ENCODE measurements at places on chromosomes 7 and 10. TPM values are rescaled to one million over a fixed set of nuclear protein-coding genes. Genes with fewer than 3 reads are reported as not detected.

GRCh38 chr10:111833251-111833650 lies 350.3 kb downstream of the GPAM start:
- no peak for DNase-seq

DNA sequence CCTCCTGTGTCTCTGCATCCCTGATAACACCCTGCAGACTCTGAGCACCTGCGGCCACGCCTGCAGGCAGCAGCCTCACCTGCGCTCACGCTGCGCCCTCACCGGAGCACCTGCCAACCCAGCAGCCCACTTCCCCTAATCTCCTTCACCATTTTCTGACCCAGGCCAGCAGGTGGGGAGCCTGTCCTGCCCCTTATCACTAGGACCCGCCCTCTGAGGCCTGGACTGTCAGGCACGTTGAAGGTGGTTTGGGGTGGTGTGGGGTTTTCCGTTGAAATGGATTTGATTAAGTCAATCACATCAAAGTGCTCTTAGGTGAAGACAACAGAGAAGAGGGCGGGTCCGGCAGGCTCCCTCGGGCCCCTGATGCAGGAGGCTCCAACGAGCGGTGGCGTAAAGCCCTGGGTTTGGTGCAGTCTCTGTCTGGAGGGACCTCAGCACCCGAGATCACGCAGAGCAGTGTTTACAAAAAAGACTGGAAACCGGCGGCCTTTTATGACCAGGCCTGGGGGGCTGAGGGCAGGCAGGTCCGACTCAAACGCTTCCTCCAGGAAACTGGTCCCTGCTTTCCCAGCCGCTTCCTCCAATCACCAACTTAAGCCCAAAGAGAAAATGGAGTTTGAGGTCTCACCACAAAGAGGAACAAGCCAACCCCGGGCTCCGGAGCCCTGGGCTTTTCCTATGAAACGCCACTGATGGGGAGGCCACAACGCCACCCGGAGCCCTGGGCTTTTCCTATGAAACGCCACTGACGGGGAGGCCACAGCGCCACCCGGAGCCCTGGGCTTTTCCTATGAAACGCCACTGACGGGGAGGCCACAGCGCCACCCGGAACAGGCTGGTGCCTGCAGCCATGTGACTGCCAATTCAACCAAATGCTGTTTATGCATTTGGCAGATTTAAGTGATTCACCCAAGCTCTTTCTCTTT lies 45.5 kb downstream of the DPYSL4 start:
- peak; percentile 61 for DNase-seq

DNA sequence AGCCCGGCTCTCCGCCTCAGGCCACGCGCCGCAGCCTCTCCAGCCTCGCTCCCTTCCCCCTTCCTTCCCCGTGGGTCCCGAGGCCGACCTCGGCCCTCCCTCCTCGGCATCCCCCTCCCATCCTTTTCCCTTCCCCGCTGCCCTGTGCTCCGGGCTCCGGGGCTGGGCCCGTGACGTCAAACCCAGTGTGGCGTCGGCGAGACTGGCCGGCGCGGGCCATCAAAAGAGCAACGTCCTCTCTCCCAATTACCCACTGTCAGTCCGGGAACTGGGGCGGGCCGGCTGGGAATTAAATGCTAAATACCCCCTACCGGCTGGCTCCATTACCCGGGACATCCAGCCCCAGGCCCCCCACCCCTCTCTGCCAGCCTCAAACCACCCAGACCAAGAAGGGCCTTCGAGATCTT lies 2.6 kb upstream of the GATA3 start:
- DNase-seq: peak; percentile 81

DNA sequence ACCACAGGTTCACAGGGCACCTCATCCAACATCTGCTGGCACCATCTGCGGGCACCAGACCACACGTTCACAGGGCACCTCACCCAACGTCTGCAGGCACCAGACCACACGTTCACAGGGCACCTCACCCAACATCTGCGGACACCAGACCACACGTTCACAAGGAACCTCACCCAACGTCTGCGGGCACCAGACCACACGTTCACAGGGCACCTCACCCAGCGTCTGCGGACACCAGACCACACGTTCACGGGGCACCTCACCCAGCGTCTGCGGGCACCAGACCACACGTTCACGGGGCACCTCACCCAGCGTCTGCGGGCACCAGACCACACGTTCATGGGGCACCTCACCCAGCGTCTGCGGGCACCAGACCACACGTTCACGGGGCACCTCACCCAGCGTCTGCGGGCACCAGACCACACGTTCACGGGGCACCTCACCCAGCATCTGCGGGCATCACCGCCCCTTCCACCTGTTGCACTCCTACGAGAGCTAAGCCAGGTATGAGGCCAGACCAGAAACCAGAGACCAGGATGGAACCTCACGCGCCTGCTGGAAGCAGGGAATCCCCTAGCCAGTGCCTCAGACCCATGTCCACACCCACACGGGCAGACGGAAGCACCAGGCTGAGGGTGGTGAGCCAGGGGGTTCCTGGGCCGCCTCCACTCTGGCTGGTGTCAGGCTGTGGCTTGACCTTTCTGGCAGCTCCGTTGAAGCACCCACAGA lies 182.8 kb downstream of the MAD1L1 start:
- DNase-seq: peak; percentile 73

DNA sequence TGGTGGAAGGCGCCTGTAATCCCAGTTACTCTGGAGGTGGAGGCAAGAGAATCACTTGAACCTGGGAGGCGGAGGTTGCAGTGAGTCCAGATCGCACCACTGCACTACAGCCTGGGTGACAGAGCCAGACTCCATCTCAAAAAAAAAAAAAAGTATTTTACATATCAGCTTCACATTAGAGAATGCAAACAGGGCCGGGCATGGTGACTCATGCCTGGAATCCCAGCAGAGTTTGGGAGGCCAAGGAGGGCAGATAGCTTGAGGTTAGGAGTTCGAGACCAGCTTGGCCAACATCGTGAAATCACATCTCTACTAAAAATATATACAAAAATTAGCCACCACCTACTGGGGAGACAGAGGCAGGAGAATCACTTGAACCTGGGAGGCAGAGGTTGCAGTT lies 31.6 kb downstream of the USP54 start:
- no peak for DNase-seq

- no peak for DNase-seq
These were observed 586.8 kb upstream of the MGMT start for GRCh38 chr10:128880159-128880725.

- no peak for DNase-seq
These were observed 402.2 kb downstream of the DNAJB6 start for GRCh38 chr7:157739031-157739430.

GCC1 gene
- total RNA-seq: 20.9 TPM

TYW1B gene
- total RNA-seq: 2.2 TPM

NYAP1 gene
- under 0.01 TPM for total RNA-seq

OR9A2 gene
- not detected for total RNA-seq

CYP3A4 gene
- total RNA-seq: not detected

LRRN3 gene
- 2.4 TPM for total RNA-seq

TEX47 gene
- total RNA-seq: not detected

HOXA3 gene
- total RNA-seq: 4.0 TPM

TBL2 gene
- 56.1 TPM for total RNA-seq
